ENCODE measurements at places on chromosomes 5 and 9. TPM values are rescaled to one million over a fixed set of nuclear protein-coding genes. Genes with fewer than 3 reads are reported as not detected.
A peak's percentile ranks its signal among the peaks of the same experiment; 100 is the strongest.

Gene CAST
- 253 TPM for total RNA-seq

Gene SPATA31D4
- not detected for total RNA-seq

Gene PCDHGA2
- total RNA-seq: 12.8 TPM

Gene S1PR3
- total RNA-seq: 14.2 TPM

- no peaks in the 10 kb centered on the region for H3K27me3 ChIP-seq
- H3K4me3 ChIP-seq: no peak overlapping the region
- no peak overlapping the region for H3K27ac ChIP-seq
- DNase-seq: no peak
- H3K36me3 ChIP-seq: no peaks in the 10 kb centered on the region
Measured at GRCh38 chr9:114275246-114276004, 47.5 kb upstream of the ORM1 start.

DNA sequence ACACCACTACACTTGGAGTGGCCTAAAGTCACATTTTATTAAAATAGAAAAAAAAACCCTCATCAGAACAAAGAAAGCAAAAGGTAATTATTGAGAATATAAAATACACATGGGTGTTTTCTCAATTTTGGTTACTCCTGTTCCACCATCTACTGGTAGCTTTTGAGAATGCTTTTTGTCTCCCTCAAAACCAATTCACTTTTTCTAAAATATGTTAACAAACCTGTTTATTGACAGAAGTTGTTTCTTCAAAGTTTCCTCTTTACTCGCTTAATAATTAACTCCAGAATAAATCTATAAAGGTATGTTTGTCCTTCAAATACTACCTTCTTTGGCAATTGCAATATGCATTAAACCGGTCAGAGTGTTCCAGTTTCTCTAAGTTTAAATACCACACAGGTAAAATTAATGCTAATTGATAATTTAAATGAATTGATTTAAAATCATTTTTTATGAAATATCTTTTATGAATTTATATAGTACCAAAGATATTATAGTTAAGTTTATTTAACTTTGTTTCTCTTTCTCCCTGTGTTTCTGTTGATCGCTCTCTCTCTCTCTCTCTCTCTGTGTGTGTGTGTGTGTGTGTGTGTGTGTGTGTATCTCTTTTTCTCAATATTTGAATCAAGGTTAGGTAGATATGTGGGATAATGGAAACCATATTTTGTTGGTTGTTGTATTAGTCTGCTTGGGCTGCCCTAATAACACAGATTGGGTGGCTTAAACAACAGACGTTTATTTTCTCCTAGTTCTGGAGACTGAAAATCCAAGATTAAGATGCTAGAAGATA, 487.4 kb downstream of the PRDM9 start:
- H3K4me3 ChIP-seq: no peak overlapping the region
- no peaks in the 10 kb centered on the region for H3K4me1 ChIP-seq
- H3K36me3 ChIP-seq: no peaks in the 10 kb centered on the region
- no peak for DNase-seq

- DNase-seq: no peak
- no peak overlapping the region for H3K27ac ChIP-seq
- no peaks in the 10 kb centered on the region for H3K4me1 ChIP-seq
- no peaks in the 10 kb centered on the region for H3K27me3 ChIP-seq
Measured at GRCh38 chr5:4970171-4970570, 170.0 kb upstream of the ADAMTS16 start.

DNA sequence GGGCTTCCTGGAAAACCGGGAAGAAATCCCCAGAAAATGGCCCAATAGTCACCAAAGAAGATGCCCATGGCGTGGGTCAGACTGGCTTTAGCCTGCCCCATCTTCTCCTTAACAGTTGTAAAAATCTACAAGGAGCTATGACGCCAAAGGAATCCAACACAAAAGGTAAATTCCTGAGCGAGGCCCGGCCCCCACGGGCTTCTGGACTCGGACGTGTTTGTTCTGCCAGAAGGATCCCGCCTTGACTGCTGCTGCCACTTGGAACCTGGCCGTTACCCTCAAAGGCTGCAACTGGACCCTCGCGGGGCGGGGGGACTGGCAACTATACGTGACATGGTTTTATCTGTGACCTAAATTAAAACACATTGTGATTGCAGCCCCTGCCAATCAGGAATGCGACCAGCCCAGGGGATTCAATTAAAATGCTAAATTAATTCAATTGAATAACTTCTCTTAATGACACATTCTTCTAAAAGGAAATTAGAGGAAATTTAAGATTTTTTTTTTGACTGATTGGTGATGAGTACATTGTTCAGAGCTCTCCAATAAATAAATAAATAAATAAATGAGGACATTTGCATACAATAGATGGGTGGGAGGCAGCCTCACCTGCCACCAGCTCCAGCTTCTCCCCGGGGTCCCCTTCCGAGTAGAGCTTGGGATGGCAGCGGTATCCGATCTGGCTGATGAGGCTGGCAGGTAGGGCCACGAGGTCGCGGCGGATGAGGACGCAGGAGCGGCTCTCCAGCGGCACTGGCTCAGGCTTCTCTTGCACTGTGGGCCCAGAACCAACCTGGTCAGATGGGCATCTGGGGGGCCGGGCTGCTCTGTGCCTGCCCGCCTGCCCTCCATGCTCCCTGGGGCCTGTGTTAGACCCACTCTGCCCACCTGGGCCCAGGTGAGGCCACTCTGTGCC, 54.7 kb upstream of the UBAC1 start:
- H3K4me1 ChIP-seq: no peaks in the 10 kb centered on the region
- peak overlapping the region; percentile 85 for H3K27ac ChIP-seq
- no peak overlapping the region for H3K4me3 ChIP-seq
- H3K36me3 ChIP-seq: no peaks in the 10 kb centered on the region
- H3K27me3 ChIP-seq: no peaks in the 10 kb centered on the region

DNA sequence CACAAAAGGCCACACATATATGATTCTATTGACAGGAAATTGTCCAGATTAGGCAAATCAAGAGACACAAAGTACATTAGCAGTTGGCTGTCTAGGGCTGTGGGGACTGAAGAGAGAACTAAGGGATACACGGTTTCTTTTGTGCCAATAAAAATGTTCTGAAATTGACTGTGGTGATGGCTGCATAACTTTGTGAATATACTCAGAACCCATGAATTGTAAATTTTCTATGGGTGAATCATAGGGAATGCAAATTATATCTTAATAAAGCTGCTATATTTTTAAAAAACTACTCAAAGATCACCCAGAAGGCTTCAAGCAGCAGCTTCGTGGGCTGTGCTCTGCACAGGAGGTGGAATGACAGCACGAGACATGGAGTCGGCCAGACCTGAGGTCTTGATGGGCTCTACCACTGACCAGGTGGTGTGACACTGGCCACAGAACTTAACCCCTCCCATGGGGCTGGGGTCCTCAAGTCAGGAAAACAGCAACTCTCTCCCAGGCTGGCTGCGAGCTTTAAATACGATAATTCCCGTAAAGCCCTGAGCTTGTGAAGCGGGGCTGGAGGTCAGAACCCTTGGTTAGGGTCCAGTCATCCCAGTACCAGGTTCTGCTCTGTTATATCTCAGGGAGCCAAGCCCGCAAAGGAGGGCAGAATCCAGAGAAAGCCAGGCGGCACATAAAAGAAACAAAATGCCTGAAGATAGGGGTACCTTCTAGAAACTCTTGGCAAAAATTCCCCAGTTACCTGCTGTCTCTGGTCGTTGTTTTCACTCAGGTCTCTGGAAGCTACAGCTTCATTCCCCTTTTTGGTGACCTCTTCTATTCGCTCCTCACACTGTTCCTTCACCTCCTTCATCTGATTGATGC, 59.1 kb downstream of the GOLM1 start:
- H3K4me1 ChIP-seq: no peaks in the 10 kb centered on the region
- DNase-seq: no peak
- no peak overlapping the region for H3K4me3 ChIP-seq
- no peak overlapping the region for H3K27ac ChIP-seq
- no peaks in the 10 kb centered on the region for H3K27me3 ChIP-seq
- peaks cover 25% of the 10 kb centered on the region for H3K36me3 ChIP-seq

GRCh38 chr9:108033976-108034964, 544.7 kb upstream of the KLF4 start:
- H3K27me3 ChIP-seq: no peaks in the 10 kb centered on the region
- no peaks in the 10 kb centered on the region for H3K36me3 ChIP-seq
- H3K4me3 ChIP-seq: no peak overlapping the region
- no peak overlapping the region for H3K27ac ChIP-seq
- no peaks in the 10 kb centered on the region for H3K4me1 ChIP-seq
- no peak for DNase-seq

GRCh38 chr9:97526895-97527575, 25.6 kb downstream of the TMOD1 start:
- H3K4me3 ChIP-seq: no peak overlapping the region
- H3K36me3 ChIP-seq: no peaks in the 10 kb centered on the region
- DNase-seq: no peak
- H3K27ac ChIP-seq: peak overlapping the region; percentile 82

Data from tibial nerve (tissue), 4 donors.